Amygdala (tissue), 56 donors: ENCODE measurements at places on chromosomes 11 and 22.

- DNase-seq, result no peak
Measured at GRCh38 chr11:132590554-132590953, 941.7 kb downstream of the OPCML start.

GRCh38 chr22:36454916-36455570, 26.4 kb downstream of the TXN2 start:
- peak; percentile 79 for DNase-seq

DNA sequence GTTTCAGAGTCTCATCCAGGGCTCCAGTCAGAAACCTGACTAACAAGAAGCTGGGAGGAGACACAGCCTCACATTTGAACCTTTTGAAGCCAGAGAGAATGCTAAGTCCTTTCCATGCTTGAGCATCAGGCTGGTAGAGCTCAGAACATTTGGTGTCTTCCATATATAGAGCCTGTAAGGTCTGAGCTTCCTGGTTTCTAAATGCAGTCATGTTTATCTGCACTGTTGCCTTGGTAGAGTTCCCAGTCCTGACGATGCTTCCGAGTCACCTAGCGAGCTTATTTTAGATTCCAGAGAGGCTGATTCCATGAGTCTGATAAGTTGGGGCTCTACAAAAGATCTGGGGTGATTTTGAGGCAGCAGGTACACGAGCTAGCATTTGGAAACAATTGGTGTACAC, 68.4 kb upstream of the SORL1 start:
- no peak for DNase-seq

DNA sequence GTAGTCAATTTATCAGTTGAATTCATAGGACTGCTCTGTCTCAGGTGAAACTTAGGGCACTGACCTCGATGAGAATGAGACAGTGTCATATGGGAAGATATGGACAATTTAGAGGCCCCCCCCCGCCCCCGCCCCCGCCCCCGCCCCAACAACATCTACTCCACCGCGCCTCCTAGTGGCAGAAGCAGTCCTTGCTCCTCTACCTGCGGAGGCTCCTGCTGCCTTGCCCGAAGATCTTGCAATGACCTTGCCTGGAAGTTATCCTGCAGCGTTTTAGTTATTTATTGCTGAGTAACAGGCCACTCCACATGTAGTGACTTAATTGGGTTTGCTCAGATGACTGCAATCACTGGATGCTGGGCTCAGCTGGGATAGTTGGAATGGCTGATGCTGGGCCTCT, 15.2 kb downstream of the SERPINH1 start:
- DNase-seq, result no peak

- DNase-seq, result no peak
Measured at GRCh38 chr11:75031771-75032549, 43.2 kb downstream of the NEU3 start.

DNA sequence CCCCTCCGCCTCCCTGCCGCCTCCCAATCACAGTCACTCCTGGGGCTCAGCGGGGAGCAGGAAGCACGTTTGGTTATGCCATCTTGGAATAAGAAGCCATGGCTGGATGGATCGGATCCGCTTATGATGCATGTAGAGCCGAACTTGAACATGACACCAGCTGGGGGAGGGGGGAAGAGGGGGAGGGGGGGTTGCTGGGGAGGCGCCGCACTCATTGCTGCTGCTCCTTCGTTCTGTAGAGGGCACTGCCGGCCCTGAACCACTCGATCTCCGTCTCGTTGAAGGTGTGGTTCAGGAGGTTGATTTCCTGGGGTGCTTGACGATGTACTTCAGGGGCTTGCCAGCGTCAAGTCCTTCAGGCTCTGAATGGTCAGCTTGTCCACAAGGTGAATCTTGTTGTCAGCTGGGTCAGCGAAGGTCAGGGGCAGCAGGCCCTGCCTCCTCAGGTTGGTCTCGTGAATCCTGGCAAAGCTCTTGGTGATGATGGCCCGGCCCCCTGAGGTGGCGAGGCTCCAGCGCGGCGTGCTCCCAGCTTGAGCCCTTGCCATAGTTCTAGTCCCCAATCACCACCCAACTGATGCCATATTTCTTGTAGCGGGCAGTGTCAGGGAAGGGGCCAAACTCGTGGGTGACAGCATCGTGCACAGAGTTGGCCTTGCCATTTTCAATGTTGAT, 476.9 kb upstream of the ISX start:
- no peak for DNase-seq

DNA sequence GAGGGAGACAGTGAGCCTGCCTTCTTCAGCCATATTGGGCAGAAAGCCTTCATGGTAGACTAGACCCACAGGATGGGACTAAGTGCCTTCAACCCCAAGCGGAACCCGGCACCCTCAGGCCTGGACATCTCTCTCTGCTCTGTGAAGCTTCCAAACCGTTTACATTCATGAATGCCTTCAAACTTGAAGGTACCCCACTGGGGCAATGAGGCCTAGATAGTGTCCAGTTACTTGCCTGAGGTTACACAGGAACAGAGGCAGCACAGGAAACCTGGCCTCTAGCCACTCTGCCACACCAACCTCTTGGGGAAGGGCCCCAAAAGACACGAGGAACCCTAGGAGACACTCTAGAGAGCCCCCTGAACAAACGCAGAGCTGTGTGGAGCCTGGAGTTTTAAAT, 14.5 kb upstream of the CYP2R1 start:
- no peak for DNase-seq

DNA sequence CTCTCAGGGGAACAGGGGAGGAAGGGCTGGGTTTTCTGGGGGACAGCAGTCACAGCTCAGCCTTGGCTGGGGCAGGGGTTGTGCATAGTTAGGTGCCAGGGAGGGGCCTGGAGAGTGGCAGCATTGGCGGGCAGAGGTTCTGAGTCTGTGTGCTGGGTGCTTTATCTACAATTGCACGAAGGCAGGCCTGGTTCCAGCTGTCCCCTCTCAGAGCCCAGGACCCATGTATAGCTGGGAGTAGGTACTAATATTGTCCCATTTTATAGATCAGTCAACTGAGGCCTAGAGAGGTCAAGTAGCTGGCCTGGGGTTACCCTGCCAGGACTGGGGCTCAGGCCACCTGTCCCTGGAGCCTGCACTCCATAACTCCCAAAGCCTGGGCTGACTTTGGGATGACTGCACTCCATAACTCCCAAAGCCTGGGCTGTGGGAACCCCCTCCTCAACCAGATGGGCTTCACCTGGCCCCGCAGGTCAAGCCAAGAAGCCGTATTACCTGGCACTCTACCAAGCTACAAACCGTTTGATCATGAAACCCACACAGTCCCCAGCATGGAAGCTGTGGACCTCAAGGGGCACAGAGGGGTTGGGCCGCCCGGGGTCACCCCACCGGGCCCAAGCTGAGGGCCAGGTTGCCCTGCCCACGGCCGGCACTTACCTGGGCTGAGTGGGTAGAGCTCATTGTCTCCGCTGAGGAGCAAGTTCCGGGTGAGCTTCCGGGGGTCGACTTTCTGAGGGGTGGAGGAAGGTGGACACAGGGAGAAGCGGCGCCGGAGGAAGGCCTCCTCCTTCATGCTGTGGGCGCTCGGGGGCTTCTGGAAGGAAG, 36.5 kb downstream of the OSBPL5 start:
- no peak for DNase-seq

- DNase-seq, result no peak
Measured at GRCh38 chr22:39429916-39430575, 26.8 kb upstream of the MGAT3 start.

DNA sequence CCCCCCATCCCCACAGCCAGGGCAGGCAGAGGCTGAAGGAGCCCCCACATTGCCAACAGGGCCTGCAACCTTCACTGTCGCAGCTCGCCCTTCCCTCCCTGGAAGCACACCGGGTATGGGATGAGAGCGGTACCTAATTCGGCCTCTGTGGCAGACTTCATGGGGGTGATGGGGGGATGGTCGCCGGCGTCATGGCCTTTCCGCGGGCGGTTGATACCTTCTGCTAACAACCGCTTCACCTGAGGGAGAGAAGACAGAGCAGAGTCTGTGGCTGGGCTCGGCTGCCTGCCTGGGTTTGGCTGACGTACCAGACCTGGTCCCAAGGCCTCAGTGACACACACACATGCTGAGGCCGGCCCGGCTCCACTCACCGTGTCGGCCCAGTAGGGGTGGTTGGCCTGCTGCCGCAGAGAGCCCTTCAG, 11.2 kb upstream of the PPM1F start:
- DNase-seq, result no peak

GRCh38 chr11:16097543-16097942, 258.8 kb downstream of the SOX6 start:
- DNase-seq, result no peak

GRCh38 chr11:94457118-94458029, 36.3 kb downstream of the MRE11 start:
- DNase-seq, result no peak

DNA sequence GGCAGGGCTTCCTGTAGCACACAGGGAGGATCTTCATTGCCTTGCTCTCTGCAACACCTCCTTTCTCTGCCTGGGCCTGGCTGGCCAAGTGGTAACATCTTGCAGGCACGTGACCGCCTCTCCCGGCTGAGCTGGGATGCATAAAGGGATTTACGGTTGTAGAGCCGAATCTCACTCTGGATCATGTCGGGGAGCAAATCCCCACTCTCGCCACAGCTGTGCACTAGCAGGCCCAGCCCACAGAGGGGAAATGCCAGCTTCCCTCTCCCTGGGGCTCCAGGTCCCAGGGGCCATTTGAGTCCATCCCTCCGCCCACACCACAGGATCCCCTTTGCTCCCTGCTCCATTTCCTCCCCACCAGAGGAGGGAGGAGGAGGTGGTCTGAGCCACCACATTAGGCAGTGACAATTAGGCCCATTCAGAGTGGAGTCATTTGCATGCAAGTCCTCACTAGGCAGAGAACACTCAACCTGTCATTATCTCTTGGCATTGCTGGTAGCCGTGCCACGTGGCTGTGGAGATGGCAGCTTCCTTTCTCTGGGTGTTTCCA, 196.7 kb downstream of the DSCAML1 start:
- peak; percentile 70 for DNase-seq

DNA sequence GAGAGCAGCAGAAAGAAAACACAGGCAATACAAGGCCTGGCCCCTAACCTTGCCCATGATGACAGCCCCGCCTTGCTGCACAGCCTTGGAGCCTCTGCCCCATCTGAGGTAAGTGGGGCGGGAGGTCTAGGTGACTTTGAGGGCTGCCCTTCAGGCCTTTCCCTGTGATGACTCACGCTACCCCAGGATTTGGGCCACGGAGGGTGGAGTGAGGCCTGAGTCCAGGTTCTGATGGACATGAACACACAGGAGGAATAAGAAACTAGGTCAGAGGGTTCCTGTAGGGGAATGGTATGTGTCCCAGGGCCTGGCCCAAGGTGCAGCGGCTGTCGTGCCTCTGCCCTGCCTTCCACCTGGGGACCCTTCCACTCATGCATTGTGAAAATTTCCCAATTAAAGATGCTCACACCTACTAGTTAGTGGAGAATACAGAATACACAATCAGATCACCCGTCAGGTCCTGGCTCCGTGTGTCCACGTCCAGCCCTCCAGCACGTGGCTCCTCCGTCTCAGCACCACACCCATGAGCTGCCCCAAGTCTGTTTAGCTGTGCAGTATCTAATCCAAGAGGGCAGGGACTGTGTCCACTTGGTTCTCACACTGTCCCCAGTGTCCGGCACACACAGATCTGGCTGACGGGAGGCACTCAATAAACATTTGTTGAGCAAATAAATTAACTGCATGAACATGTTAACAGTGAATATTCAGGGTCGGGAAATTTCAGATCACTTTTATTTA, 111.0 kb downstream of the CHST1 start:
- DNase-seq, result no peak

GRCh38 chr11:62463121-62463542, 44.3 kb downstream of the SCGB1A1 start:
- no peak for DNase-seq

GRCh38 chr22:38862375-38863329, 9.4 kb downstream of the CBX6 start:
- no peak for DNase-seq
